Gastrocnemius medialis (tissue), 4 donors: ENCODE measurements at places on chromosomes 4 and X.

DNA sequence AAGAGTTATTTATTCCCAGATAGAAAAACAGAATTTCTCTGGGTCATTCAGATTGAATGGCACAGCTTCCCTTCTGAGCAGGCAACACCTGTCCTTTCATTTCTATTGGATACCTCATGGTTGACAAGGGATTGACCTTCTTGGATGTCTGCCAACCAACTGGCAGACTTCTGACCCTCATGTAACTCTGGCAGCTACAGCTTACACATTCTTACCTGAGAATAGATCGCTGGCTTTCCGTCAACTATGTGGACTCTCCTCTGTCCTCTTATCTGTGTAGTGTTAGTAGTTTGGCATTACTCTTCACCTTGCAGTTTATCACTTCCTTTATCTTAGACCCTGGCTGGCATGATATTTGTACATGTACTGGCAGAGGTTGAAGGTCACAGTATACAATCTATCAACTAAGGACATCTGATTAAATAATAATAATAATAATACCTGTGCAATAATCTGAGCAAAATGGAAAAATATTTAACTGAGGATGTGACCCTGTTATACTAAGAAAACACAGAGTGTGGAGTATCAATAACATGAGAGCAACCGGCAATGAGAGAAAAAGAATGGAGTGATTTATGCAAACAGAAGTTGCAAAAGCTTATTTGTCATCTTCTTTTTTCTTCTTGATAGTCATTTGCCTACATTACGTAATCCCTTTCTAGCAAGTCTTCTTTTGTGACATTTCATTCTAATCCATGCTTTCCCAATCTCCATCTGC is 1118.2 kb downstream of the ARAP2 start:
- no peak for DNase-seq

DNA sequence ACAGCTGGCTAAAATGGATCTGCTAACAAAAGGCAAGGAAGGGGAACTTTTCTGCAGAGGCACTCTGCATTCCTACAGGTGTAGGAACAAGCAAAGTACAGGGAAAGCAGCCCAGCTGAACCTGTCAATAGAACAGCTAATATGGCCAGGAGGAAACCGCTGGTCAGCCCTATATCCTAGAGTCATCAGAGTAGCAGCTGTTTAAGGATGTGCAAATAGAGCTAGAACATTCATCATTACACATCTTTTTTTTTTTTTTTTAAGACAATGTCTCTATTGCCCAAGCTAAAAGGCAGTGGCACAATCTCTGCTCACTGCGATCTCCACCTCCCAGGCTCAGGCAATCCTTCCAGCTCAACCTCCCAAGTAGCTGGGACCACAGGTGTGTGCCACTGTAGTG is 163.0 kb downstream of the BTC start:
- DNase-seq: no peak

- peak; percentile 21 for DNase-seq
Measured at GRCh38 chrX:129831091-129831885, 12.4 kb downstream of the ZDHHC9 start.

- DNase-seq: no peak
Measured at GRCh38 chrX:24380262-24381187, 20.1 kb downstream of the SUPT20HL1 start.

DNA sequence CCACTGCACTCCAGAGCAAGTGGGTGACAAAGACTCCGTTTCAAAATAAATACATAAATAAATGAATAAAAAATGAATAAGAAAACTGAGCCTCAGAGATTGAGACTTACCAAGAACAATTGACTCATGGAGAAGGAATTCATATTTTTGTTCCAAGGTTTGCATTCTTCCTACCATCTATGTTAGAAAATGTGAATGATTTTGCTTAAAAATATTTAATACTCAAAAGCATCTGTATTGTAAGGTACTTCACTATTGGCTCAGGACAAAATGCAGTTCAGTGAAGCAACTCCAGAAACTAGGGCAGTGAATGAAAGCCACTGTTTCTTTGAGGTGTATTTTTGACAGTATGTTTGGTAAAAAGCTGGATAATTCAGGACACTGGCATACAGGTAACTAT is 54.1 kb downstream of the XAGE2 start:
- DNase-seq: no peak

DNA sequence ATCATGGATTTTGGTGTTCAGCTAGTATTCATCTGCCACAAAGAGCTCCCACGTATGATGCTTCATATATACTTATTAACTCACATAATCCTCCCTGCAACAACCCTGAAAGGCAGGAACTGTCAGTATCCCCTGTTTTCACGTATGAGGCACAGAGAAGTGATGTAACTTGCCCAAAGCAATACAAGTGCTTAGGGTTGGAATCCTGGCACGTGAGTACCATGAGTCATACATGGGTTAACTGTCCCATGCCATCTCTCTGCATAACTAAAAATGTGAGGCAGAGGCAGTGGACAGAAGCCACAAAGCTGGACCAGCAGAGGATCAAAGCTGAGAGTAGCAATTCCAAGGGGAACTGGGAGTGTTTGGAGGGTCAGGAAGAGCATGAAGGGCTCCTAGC is 35.7 kb upstream of the EGFL6 start:
- DNase-seq: no peak

DNA sequence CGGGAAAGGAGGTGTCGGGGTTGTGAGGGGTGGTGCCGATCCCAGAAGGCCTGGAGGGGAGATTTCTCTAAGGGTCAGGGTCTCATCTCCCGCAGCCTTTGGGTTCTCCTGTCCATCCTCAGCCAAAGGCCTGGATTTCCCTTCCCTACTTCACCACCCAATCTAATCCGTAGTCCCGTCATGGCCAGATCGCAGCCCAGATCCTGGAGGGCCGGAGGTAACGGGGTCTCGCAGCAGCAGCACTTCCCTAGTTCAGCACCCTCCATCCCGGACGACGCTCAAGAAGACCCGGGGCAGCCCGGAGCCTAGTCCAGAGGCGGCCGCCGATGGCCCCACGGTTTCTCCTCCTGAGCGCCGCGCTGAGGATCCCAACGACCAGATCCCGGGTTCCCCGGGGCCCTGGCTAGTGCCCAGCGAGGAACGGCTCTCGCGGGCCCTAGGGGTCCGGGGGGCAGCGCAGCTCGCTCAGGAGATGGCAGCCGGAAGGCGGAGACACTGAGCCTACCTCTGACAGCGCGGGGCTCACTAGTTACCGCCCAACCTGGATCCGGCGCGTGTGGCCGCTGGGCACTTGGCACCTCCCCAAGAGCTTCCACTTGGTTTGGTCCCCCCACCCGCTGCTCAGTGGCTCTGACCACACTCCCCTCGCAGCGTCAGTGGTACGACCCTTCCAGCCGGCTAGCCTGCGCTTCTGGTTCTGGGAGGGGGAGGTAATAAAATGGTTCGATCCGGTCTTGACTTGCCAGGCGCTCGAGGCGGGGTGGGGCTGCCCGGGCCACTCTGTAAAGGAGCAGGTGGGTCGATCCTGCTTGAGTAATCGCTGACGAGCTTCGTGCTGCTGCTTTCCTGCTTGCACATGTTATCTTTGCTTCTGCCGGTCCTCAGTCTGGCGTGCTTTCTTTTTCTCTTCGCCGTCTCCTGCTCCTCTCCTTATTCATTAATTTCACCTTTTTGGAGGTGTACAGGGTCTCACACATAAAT is 3.6 kb downstream of the MAGIX start:
- DNase-seq: peak; percentile 45

GRCh38 chr4:37522996-37523395 is 163.2 kb downstream of the RELL1 start:
- DNase-seq: no peak

- no peak for DNase-seq
Measured at GRCh38 chrX:24676403-24677024, 17.2 kb upstream of the POLA1 start.

DNA sequence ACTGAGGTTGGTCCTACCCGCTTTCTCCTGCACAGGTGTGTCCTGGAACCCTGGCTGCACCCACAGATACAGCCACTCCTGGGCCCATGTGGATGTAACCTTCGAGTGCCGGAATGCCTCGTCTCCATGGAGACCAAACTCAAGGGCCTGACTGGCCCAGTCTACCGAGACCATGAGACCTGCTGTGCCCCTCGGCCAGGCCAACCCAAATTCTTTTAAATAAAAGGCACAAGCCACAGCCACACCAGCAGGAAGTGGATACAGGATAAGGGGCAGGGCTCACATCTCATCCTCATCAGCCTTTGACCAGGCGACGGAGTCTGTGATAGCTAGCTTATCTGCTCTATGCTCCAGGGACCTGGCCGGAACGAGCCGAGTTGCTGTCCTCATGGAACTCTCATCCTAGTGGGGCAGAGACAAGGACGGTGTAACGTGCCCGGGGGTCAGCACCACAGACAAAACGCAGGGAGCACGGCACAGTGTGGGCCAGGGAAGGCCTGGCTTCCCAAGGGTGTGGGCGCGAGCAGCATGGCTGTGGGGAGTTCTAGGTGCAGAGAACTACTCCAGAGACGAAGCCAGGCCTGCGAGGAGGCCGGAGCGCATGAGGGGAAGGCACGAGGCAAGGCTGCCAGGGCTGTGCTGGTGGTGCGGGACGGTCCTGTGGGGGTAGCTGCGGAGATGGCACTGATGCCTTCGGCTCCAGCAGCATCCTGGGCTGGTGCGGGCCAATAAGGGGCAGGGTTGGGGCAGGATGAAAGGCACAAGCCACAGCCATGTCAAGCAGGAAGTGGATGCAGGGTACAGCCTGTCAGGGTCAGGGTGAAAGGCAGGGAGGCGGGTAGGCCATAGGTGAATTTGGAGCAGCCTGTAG is 22.7 kb downstream of the NOP14 start:
- no peak for DNase-seq

GRCh38 chr4:177482367-177482766 is 40.1 kb upstream of the AGA start:
- DNase-seq: no peak

DNA sequence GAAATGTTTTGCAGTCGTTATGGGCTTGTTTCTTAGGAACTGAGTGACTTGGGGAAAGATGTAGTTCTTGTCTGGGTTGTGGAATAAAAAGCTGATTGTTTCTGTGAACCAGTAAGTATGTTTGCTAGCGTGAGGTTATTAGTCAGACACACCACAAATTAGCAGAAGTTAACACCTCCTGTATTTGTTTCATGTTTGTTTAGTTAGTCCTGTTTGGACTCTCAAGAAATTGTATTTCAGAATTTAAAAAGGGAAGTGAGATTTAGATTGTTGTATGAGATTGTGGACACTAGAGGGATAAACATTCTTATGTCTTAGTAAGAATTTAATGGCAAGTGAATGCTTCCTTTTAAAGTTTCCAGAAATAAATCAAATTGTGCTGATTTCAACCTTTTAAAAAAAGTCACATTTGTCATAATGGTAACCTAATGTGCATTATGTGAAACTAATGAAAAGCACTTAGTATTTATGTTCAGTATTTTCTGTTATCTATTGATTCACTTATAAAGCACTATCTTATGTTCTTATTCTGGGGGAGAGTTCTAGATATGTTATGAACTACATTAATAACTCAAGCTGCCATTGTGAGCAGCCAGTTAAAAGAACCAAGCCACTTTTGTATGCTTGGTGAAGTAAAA is 25.6 kb downstream of the ATP10D start:
- DNase-seq: no peak

- no peak for DNase-seq
Measured at GRCh38 chr4:112673076-112673475, 36.1 kb downstream of the LARP7 start.

- DNase-seq: no peak
Measured at GRCh38 chr4:39029752-39030694, 2.2 kb downstream of the TMEM156 start.

DNA sequence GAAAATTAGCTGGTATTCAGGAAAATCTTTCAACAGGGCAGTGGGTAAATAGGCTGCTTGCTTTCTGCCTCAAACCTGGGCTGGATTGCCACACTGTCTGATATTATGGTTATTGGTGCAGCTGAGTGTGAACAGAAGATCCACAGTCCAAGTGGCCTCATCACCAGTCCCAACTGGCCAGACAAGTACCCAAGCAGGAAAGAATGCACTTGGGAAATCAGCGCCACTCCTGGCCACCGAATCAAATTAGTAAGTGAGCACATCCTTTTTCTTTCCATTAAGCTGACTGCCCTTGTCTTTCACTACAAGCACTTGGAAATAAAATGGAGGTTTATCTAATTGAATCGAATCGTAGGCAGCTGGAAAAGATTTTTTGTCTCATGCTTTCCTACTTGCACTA is 204.7 kb downstream of the TLL1 start:
- no peak for DNase-seq

DNA sequence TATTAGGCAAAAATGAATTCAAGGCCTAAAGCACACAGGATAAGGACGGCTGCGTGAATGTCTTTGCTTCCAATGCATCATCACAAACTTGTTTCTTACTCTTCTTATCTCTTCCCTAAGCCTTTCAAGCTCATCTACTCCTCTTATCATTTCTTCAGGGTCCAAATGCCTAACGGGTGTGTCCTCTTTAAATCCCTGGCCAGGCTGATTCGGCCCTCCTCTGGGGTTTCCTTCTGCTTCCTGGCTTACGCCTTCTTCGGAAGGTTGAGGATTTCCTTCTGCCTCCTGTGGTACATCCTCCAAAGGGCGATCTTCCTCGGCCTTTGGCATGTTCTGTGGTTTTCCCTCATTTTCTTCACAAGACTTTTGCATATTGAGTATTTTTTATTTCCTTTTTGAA is 1.3 kb downstream of the TCEAL8 start:
- DNase-seq: no peak

DNA sequence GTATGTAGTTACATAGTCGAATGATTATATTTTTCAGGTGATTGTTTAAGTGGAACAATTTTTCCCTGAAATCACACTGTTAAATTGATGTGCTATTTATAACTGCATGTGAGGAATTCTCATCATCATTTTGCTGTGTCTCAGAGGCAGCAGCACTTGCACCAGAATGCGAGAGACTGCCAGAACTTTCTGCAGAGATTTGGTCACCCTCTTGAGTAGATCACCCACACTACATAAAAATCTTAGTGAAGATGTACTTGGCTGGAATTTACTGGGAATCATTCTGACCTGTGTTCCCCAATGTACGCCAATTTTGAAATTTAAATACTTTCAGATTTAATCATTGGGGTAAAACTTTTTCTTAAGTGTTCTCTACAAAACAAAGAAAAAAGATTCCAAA is 5.4 kb downstream of the UGT2B4 start:
- DNase-seq: no peak

- no peak for DNase-seq
Measured at GRCh38 chrX:105533951-105534350, 288.4 kb upstream of the NRK start.

DNA sequence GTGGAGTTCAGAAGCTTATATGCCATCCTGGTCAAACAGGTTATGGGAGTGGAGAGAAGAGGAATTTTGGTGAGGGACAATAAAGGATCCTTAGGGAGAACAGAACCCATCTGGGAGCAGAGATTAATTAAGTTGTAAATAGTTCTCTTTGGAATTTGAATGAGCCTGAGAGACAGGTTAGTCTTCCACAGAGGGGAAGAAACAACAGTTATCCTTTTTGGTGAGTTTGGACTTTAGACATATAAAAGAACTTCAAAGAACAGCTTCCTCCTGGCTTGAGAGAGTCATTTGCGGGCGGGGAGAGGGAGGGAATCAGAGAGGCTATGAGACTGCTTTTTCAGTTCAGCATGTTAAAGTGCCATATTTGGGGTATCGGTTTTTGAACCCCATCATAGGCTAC is 793.3 kb upstream of the MAGEB2 start:
- no peak for DNase-seq
